ENCODE measurements at places on chromosomes 3 and 15.

DNA sequence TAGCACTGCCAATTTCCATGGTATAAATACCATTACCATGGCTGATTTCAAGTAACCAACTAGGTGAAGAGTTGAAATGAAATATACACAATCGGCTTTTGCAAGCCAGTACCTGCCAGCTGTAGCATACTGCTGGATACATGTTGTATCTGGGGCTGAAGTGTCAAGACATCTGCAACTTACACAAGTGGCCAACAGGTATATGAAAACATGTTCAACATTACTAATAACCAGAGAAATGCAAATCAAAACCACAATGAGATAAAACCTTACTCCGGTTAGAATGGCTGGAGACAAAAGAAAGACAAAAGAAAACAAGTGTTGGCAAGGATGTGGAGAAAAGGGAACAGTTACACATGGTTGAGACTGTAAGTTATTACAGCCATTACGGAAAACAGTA is 11.6 kb downstream of the ATOSA start:
- no peaks in the 10 kb centered on the region for H3K4me1 ChIP-seq
- no peak overlapping the region for H3K27ac ChIP-seq
- no peak overlapping the region for H3K4me3 ChIP-seq
- H3K36me3 ChIP-seq, result no peaks in the 10 kb centered on the region
- no peaks in the 10 kb centered on the region for H3K27me3 ChIP-seq

- H3K4me1 ChIP-seq, result no peaks in the 10 kb centered on the region
- H3K36me3 ChIP-seq, result no peaks in the 10 kb centered on the region
- H3K27me3 ChIP-seq, result no peaks in the 10 kb centered on the region
- DNase-seq, result no peak
Measured at GRCh38 chr3:78900426-78900825, 867.4 kb downstream of the ROBO1 start.

DNA sequence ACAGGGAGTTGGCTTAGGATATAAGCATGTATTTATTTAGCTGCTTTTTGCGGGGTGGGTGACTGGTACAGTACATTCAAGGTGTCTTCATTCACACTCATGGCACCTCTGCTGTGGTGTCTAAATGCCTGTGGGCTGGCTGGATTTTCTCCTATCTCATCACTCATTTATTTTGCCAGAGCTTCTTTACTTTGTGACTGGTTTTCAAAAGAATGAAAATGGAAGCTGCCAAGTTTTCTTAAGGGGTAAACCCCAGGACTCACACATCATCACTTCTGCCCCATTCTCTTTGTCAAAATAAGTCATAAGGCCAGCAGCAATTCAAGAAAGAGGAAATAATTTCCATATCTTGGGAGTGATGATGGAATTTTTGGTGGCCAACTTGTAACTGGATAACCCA is 493.4 kb upstream of the ALCAM start:
- H3K27ac ChIP-seq, result no peak overlapping the region
- H3K4me1 ChIP-seq, result no peaks in the 10 kb centered on the region
- no peak overlapping the region for H3K4me3 ChIP-seq
- no peak for DNase-seq

DNA sequence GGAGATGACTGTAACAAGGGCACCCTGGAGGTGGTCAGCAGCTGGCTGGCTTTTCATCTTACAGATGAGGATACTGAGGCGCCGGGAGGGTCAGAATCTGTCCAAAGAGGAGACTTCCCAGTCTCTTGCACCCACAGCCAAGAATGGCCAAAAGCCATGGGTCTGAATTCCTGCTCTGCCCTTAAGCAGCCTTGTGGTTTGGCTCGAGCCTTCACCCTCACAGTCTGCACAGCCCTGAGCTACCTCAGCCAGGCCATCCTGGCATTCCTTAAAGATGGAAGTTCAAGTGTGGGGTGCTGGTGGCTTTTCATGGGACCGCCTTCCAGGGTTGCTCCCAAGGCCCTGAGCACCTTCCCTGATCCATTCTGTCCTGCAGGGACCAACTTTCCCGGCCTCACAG is 59.2 kb downstream of the CACNA2D2 start:
- no peaks in the 10 kb centered on the region for H3K27me3 ChIP-seq
- H3K36me3 ChIP-seq, result no peaks in the 10 kb centered on the region
- no peak for DNase-seq

GRCh38 chr3:79358327-79358726 is 409.5 kb downstream of the ROBO1 start:
- H3K27me3 ChIP-seq, result no peaks in the 10 kb centered on the region
- no peaks in the 10 kb centered on the region for H3K36me3 ChIP-seq
- H3K4me1 ChIP-seq, result no peaks in the 10 kb centered on the region

DNA sequence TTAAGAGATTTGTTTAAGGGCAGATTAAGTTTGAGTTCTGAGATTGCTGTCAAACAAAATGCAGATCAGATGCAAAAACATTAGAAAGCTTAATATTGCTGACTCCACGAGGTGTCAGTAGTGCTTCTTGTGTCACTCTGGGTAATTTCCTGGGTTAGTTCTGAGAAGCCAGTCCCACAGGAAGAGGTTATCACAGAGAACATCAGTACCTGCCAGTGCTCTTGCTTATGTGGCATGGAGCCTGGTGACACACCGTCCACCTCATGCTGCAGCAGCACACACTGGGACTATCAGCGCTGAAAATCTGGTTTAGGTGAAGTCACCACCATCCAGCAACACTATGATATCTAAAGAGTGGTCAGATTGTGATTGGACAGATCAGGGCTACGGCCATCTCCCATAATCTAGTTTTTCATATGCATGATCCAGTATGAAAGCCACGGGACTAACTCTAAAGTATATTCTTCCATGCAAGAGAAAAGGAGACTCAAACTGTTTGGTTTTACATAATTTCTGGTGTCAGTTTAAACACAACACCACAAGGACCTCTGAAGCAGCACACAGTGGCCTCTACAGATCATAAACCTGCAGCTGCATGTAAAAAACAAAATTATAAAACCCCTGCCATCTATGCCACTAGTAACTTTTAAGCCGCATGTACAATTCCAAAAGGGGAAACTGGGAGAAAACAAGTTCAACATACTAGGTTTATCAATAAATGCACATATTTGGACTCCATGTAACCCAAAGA is 36.1 kb upstream of the MYO5C start:
- H3K4me1 ChIP-seq, result no peaks in the 10 kb centered on the region
- no peak for DNase-seq
- H3K27me3 ChIP-seq, result no peaks in the 10 kb centered on the region
